ENCODE measurements at places on chromosomes 2 and 18.
A peak's percentile ranks its signal among the peaks of the same experiment; 100 is the strongest.

DNA sequence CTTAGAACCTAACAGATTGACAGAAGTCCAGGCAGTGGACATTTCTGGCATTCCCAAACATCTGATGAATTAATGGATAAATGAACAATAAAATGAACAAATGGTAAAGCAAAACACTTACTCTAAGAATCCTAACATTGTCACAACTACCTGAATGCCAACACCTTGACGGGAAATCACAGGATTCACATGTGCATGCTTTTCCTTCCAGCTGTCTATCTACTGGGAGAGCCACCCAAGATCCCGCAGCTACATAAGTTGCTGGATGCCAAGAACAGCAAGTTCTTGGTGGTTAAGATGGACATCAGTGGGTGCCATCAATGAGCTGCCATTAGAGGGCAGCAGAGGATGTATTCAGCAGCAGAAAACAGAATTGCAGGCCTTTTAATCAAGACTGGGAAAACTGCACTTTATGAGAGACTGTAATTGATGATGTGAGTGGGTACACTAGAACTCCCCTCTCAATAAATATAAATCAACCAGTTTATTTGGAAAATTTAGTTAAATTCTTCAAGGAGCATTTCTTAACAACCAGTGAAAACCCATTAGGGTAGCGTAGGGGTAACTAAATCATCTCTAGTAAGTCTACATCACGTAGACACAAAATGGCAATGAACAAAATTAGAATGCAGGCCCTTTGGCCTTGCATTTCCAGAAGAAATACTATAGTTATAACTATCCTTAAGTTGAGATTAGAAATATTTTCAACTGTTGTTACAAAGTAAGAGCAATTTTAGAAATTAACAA is 45.6 kb downstream of the SESTD1 start:
- peak; percentile 87 for DNase-seq

GRCh38 chr2:156191527-156191926 is 141.0 kb downstream of the NR4A2 start:
- DNase-seq, result peak; percentile 46

- no peak for DNase-seq
Measured at GRCh38 chr2:160380611-160381010, 113.0 kb downstream of the RBMS1 start.

GRCh38 chr2:207182911-207183310 is 17.2 kb upstream of the KLF7 start:
- DNase-seq, result no peak

GRCh38 chr2:191049728-191050639 is 36.0 kb upstream of the STAT1 start:
- no peak for DNase-seq

GRCh38 chr2:108894766-108895165 is 94.3 kb downstream of the EDAR start:
- no peak for DNase-seq

DNA sequence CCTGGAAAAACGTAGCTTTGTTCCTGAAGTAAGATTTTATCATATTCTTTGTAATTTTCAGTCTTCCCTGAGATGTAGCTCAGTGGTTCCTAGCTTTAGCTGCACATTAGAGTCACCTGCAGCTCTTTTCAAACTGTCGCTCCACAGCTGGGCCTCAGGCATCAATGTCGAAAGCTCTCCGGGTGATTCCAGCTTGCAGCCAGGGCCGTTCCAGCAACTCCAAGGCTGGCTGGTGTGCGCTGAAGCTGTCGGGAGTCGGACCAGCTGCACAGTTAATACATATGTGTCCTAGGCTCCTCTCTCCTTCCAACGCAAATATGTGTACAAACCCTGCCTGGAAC is 609 bp upstream of the ZNF2 start:
- DNase-seq, result no peak

DNA sequence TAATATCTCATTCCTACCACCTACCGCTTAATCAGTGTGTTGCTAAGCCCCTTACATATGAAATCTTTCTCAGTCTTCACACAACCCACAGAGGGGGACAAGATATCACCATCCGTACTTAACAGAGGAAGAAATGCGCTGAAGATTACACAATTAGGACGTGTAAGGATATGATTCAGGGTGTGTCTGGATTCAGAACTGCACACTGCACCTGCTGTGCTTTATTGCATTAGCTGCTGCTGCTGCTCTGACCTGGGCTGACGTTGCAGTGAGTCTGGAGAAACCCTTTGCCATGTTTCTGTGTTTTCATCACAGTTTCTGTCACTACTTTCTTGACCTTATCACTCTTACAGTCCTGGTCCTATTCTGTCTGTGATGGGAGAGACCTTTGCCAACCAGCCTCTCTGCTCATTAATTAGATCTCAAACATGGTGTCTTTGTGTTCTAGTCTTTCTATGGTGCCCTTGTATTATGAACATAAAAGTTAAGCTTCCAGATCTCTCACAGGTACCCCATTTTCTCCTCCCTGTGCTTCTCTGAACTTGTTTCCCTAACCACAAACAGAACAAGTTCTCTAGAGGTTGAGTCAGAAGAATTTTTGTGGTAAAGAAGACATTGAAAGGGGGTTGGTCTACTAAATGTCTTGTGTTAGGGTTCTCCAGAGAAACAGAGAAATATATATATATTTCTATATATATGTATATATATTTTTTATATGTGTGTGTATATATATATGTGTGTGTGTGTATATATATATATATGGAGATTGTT is 92.9 kb upstream of the CYP1B1 start:
- DNase-seq, result peak; percentile 43

GRCh38 chr2:124018890-124019289 is 6.2 kb upstream of the CNTNAP5 start:
- DNase-seq, result no peak
